ENCODE measurements at places on chromosomes 7 and 10.

GRCh38 chr10:60367431-60367830, 22.2 kb downstream of the ANK3 start:
- DNase-seq, result peak; percentile 40

GRCh38 chr10:74088722-74089121, 61.9 kb downstream of the AP3M1 start:
- DNase-seq, result no peak

GRCh38 chr7:31027161-31027965, 24.7 kb upstream of the ADCYAP1R1 start:
- peak; percentile 19 for DNase-seq

GRCh38 chr10:43117777-43118583, 20.3 kb upstream of the CSGALNACT2 start:
- no peak for DNase-seq

- no peak for DNase-seq
These were observed 9.6 kb downstream of the MAFK start for GRCh38 chr7:1539882-1540775.

- DNase-seq, result no peak
These were observed 23.9 kb upstream of the CCAR1 start for GRCh38 chr10:68697106-68697505.

GRCh38 chr10:98323221-98324164, 55.5 kb upstream of the LOXL4 start:
- DNase-seq, result peak; percentile 76

DNA sequence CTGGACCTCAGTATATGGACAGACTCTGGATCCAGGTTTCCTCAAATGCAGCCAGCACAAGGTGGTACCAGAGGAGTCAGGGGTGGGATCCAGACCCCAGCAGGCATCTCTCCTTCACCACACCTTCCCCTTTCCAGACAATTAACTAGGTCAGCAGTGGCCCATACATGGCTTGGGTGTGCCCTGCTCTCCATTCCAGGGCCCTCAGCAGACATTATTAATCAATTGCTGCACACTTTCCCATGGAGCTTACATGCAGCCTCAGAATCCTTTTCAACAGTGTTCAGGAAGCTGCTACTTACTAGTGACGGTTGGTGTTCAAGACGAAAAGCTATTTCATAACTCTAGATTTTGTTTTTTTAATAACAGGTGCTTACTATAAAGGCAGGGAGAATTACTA, 6.0 kb downstream of the COL13A1 start:
- DNase-seq, result no peak

DNA sequence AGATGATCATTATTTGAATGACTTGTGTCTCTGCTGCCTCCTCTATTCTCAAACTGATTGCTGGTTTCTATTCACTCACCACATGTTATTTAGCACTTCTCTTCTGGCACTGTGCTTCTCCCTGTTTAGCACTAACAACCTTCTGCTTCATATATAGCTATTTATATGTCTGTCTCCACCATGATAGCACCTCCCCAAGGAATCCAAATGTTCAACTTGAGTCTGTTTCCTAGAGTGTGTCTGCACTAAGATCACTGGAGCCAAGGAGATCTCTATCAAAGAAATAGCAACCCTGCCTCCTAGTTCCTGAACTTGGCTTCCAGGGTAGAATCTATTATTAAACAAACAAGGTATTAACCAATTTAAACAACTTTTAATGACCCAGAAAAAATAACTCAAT, 104.5 kb downstream of the CYP26A1 start:
- no peak for DNase-seq

DNA sequence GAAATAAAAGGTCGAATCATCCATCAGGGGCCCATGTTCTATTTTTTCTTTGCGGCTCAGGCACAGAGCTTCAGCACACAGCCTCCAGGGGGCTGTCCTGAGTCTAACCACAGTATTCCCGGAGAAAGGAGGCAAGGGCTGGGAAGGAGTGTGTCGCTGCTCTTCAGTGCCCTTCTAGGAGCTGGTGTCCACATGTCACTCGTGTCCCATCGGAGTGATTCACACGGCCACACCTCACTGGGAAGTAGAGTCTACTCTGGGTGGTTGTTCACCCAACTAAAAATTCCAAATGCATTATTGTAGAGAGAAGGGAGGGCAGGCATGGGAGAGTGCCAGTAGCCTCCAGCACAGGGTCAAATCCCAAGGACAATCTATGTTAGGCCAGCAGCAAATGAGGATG, 114.8 kb upstream of the LANCL2 start:
- no peak for DNase-seq

DNA sequence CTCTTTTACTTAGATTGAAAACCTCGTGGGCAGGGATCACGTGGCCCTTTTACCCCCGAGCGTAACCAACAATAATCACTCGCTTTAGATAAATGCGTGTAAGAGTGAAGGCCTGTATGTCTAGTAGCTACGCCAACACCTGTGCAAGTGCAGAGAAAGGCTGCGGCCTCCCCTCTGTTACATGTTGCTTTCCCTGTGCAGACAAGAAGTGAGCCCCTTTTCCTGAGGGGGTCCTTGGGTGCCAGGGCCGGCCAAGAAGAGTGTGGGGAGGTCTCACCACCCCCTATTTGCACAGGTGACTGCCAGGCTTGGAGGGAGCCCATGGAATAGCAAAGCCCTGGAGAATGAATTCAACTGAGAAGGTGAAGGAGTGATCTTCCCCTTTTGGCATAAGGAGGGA, 35.6 kb upstream of the CNPY1 start:
- DNase-seq, result no peak

DNA sequence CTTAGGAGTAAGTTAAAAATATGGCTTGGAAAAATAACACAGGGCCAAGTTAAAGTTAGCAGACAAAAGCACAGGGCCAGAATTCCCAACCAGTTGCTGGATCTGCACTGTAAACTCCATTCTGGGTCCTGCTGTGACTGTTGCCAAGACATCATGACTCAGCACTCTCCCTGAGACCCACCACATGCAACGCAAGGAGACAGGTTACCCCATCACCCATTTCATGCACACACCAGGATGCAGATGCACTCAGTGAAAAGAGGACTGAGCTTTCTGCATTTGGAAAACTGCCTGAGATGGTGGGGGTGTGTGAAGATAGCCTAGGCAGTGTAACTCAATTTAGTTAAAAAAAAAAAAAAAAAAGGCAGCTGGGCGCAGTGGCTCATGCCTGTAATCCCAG, 97.6 kb upstream of the ZNF438 start:
- peak; percentile 70 for DNase-seq

DNA sequence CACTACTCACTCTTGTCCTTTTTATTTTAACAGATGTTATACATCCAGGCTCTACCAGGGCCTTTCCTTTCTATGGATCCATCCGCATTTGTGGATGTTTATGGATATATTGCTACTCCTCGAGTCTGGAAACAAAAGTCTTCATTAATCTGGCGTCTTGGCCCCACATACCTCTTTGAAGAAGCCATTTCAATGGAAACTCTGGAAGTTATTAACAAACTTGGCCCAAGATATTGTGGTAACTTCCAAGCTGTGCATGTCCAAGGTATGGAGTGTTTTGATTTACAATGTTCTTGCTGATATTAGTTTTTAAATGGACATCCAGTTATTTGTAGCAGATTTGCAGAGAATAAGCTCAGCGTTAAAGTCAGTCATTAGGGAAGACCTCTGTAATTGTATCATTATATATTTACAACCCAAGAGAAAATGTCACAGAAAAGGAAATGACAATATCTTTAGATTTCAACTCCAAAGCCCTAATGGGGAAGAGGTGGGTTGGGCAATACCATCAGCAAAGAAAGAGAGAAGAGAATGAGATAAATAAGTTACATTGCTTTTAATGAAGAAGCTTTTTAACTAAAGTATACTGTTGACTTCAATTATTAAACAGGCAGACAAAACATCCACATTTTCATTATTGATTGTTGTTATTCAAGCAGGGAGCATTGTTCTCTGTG, 102.1 kb downstream of the WDFY4 start:
- DNase-seq, result no peak

DNA sequence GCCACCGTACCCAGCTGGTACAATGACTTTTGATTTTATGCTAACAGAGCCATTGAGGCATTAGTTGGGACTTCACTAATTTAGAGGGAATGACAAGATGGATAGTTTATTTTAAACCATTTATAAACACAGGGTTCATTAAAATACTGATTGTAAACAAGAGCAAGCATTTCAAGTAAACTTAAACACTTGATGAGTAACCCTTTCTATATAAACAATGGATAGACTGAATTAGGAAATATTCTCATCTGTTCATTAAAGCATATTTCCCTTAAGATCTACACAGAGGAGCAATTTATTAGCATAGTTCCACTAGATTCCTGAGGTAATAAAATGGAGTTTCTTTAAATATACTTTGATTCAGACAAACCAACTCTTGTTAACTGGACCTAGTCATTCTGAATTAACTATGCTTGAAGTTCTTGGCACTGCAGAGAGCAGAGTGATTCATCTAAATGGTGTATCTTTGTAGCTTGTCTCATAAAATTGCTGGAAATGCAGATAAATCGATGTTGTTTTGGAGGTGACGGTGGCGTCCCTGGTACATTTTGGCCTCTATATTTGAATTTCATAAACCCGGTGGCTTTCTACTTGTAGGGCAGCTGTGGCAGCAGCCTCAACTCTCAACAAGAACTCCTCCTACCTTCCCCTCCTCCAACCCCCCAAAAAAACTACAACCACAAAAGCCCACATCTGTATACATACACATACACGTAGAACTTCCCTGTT, 15.4 kb upstream of the VDAC2 start:
- peak; percentile 53 for DNase-seq

DNA sequence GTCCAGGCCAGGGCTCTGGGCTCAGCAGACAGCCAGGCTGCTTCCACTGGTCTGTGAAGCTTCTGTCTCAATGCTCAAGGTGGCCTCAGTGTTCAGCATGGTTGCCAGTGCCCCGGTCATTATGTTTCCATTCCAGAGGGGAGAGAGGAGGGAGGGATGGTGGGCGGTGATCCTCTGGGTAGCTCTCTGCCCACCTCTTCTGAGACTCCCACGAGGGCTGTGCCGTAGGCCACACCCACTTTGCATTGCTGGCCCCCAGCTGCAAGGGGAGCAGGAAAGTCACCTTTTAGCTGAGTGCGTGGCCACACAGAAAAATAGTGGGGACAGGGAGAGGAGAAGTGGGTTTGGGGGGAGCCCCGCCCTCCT, 42.5 kb downstream of the FOXK1 start:
- DNase-seq, result peak; percentile 18

DNA sequence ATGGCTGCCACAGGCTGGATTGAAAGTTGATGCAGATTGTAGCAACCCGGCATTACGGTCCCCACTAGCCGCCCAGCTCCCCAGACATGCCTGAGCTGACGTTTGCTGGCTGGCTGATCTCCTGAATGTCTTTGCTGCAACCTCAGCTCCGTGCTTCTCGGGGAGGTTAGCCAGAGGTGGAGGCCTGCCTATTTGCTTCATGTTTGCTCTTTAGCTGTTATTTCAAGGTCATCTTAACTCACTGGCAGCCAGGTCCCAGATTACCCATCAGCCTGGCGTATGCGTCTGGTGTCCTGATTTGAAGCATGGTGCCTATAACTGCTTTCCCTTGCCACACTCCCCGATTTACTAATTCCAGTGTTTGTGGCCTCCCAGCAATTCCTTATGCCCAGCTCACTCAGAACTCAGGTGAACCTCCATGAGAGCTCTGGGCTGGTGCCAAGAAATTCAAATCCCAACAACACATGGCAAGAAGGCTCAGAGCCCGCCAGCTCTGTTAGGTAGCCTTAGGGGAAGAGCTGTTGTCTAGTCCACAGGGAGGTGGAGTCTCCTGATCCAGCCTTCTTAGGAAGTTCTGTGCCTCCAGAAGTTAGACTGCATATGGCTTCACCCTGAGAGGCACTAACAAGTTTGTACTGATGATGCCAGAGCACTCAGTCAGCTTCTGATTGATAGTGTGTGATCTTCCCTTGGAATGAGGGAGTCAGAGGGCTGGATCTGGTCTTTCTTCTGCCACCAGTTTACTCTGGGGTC, 69.7 kb upstream of the EXOC4 start:
- DNase-seq, result no peak

DNA sequence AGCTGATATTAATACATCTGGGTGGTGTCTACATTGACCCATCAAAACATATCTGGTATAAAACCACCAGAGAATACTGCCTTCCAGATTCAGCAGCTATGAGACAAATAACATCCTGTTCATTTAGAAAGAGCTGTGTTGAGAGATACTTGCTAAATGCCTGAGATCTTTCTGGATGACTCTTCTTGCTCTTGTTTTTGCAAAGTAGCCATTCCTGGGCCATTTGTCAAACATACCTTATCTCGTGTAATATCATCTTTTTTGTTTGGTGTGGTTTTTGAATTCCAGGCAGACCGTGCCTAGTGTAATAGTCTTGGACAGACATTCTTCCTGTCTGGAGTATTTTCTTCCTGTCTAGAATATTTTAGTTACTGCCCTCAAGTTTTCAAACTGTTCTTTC, 74.7 kb upstream of the PRR15 start:
- DNase-seq, result peak; percentile 72

DNA sequence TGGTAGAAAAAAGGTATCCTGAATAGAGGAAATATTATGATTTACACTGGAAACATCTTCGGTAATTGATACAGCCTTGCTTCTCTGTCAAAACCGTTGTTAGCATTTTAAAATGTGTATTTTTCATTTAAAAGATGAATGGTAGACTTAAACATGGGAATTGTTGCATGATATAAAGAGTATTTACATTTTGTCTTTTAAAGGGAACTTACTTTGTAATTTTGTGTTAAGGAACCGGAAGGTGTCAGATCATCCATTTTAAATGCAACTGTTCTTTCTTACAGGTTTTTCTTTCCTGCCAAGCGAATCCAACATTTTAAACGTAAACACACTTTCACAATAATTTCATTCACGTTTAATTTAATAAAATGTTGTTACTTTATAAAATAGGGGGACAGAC, 1.8 kb upstream of the IGF2BP3 start:
- DNase-seq, result no peak

- DNase-seq, result peak; percentile 71
These were observed 598 bp upstream of the AMZ1 start for GRCh38 chr7:2687338-2687869.

DNA sequence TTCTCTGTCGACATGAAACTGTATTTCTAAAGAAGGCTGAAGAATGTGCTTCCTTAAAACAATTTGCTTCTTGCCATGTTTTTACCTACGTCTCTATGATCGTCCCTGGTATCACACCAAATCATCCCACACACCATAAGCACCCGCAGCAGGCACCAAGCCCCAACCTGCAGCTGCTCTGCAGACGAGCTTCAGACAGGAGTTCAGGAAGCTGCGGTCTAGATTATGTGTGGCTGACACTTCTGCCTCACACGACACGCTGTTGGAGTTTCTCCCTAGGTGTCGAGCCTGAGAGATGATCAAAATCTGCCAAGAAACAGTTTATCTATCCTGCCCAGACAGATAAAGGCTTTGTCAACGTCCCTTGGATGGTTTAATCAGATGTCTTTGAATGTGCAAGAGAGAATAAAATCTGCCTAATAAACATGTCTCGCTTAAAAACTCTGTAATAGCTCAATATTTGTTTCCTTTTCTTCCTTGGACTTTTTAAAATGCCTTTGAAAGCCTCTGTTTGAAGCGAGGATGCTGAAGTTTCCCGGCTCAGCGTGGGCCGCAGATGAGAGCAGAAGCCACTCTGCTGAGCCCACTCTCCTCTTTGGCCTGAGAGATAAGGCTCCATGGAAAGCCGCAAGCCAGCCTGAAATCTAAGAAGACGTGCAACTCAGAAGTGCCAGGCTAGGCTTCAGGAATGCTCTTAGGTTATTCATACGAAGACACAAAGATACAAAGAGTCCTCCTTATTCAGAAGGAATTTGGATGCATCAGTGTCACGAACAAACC, 158.3 kb upstream of the PFKP start:
- no peak for DNase-seq

- peak; percentile 44 for DNase-seq
These were observed 41.4 kb downstream of the GSDME start for GRCh38 chr7:24715661-24716479.

- peak; percentile 47 for DNase-seq
These were observed 227.8 kb upstream of the LRRTM3 start for GRCh38 chr10:66698069-66698468.
